ENCODE measurements at places on chromosomes 2 and 18.

- no peak for DNase-seq
Observed at GRCh38 chr2:106885329-106885728, 638 bp downstream of the ST6GAL2 start.

DNA sequence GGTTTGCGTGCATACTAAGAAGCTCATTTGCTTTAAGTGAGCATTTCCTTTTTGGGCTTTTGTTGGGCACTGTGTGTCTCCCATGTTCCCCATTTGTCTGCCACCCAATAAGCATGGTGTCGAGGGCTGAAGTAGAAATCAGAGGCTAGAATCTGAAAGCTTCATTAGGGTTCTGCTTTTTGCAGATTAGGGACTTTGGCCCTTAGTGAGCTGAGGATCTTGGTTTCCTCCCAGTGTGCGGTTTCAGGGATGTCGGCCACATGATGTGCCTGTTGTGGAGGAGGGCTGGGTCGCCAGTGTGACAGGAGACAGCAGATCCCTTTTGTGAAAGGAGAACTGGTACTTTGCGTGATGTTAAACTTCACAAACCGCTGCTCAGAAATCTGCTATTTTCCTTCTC lies 41.1 kb downstream of the PLEKHB2 start:
- DNase-seq: no peak

DNA sequence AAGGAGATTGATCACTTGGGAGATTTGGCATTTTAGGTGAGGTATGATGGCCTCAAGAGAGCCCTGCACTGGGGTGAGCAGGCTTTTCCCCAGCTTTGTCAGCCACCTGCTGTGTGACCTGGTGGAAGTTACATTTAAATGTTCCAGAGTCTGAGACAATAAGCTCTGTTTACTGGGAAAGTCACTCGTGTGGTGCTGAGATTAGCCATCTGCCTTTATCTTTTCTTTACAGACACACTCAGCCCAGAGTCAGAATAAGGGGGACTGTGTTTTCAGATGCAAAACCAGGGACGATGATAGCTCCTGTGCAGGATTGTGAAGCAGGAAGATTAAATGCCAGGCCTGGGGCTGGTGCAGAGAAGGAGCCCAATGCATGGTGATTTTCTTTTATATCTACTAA lies 47.9 kb downstream of the SH3RF3 start:
- DNase-seq: no peak

DNA sequence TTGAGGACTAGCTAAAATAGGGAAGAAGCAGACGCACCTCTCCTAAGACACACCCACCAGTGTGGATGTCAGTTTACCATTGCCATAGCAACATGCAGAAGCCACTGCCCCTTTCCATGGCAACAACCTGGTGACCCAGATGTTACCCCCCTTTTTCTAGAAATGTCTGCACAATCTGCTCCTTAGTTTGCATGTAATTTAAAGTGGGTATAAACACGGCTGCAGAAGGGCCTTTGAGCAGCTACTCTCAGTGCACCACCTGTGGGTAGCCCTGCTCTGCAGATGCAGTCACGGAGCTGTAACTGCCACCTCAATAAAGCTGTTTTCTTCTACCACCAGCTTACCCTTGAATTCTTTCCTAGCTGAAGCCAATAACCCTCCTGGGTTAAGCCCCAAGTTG lies 87.1 kb downstream of the FBXO15 start:
- DNase-seq: no peak

DNA sequence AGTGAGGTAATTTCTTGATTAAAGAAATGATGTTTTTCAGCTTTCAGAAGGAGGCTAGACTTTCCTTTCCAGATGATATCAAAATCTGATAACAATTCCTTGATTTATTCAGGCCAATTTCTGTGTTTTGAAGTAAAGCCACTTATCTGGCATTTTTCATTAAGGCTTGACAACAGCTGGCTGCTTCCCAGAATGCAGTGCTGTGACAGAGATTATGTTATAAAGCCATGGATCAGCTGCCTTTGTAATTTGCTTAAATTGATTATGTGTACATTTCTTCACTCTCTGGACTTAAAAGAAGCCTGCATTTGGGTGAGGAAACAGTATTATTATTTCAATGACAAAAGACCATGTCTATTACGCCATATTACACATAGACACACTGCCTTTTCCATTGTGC lies 136.0 kb downstream of the PLCL1 start:
- no peak for DNase-seq

- no peak for DNase-seq
Observed at GRCh38 chr2:15623481-15623796, 31.8 kb downstream of the DDX1 start.

- no peak for DNase-seq
Observed at GRCh38 chr2:120770641-120771040, 35.0 kb downstream of the GLI2 start.

DNA sequence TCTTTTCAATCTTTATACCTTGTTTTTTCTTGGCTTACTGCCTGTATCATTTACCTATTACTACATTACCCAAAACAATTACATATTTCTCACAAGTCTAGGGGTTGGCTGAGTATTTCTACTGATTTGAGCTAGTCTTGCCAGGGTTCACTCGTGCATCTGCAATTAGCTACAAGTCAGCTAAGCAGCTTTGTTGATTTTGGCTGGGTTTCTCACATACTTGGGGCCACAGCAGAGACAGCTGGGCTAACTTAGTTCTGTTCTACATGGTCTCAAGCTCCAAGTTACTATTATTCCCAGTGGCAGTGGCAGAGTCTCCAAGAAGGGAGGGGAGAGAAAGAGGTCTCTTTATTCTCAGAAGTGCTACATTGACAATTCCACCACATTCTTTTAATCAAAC lies 54.7 kb upstream of the SP5 start:
- DNase-seq: no peak

GRCh38 chr2:28645553-28645952 lies 106.1 kb upstream of the PPP1CB start:
- no peak for DNase-seq

DNA sequence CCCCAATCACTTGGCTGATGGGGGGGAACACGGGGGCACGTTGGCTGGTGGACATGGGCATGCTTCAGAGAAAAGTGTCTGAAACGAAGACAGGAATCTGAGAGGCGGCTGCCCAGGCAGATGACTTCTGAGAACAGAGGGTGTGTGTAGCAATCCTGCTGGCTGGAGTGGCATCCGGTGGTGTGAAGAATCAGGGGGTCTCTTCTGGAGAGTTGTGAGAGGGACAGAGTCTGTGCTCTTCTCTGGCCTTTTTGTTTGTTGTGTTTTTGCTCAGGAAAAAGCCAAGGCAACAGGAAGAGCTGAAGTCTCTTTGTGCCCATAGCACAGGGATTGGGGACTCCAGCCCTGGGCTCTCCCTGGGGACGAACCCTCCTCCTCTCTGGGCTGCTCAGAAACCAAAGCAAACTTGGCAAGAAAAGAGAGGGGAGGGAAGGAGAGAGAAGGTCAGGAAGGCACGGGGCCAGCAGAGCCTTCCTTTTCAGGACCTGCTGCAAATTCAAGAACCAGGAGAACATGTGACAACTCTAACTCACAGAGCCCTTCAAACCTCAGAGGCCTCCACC lies 97.0 kb upstream of the SMAD2 start:
- peak; percentile 64 for DNase-seq

- DNase-seq: no peak
Observed at GRCh38 chr2:6053743-6054142, 361.6 kb downstream of the SOX11 start.

DNA sequence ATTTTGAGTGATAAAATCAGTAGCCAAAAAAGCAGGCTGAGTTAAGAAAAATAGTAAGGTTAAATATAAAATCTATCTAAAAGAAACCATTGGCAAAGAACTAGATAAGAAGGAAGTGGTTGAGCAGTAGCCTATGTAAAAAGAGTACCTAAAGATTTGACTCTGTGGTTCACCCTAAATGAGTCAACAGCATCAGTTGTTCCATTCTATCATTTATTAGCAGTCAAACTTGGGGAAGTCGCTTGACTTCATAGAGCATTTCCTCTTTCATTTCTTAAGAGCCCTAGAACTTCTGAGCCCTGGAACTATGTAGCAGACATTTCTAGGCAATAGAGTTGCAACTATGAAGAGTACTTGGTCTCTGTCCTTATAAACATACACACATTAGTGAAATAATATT lies 381.7 kb downstream of the NUP35 start:
- DNase-seq: no peak

DNA sequence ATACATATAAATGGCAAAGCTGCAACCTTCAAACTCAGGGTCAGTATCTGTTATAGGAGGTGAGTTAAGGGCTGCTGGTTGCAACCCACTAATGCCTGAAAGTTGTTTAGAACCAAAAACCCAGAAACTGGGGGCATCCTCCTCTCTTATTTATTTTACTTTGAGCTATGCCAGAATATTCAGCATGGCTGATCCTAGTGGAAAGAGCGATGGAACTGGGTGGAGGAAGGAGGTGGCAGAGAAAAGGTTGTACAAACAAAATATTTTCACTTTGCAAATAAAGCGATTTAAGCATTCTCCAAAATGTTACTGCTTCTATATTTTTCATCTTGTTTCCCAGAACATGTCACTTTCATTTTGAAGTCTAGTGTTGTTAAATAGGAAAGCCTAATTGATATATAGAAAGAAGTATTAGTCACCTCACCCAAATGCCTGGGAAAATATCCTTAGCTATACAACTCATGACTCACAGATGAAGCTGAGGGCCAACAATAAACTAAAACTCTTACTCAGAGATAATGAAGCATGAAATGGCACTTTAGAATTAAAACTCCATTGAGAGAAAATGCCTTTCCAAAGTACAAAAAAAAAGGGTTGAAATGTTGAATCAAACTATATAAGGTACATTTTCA lies 251.4 kb upstream of the UBE2E3 start:
- DNase-seq: no peak

- DNase-seq: peak; percentile 87
Observed at GRCh38 chr2:27705851-27706622, 42.3 kb downstream of the SLC4A1AP start.

DNA sequence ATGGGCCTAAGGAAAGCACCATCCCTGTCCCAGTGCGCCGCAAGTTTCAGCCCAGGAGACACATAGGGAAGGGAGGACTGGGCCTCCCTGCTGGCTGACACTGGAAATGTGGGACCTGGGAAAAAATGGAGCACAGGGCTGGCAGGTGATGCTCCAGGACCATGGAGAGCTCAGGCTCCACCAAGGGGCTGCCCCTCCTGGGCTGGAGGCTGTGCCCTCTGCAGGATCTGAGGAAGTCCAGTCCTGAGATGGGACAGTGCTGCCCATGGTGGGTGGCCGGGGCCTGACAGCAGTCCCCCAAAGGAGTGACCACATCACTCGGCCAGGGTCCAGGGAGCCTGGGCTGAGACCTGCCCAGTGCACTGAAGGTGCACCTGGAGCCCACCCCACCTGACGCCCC lies 108.6 kb upstream of the TEKT4 start:
- DNase-seq: no peak

- DNase-seq: no peak
Observed at GRCh38 chr2:158740127-158740526, 55.0 kb upstream of the DAPL1 start.

- DNase-seq: no peak
Observed at GRCh38 chr2:138084206-138084605, 119.9 kb downstream of the HNMT start.
